Activated CD4-positive, alpha-beta T cell treated with anti-CD3 and anti-CD28 coated beads for 36 hours (primary cell): ENCODE measurements at places on chromosomes 1 and 21. TPM values are rescaled to one million over a fixed set of nuclear protein-coding genes. Genes with fewer than 3 reads are reported as not detected.

Gene CR1L
- total RNA-seq = not detected

- DNase-seq = no peak
Measured at GRCh38 chr1:24202987-24203386, 15.9 kb upstream of the IFNLR1 start.

GRCh38 chr1:183278739-183279591, 92.9 kb downstream of the LAMC2 start:
- no peak for DNase-seq

DNA sequence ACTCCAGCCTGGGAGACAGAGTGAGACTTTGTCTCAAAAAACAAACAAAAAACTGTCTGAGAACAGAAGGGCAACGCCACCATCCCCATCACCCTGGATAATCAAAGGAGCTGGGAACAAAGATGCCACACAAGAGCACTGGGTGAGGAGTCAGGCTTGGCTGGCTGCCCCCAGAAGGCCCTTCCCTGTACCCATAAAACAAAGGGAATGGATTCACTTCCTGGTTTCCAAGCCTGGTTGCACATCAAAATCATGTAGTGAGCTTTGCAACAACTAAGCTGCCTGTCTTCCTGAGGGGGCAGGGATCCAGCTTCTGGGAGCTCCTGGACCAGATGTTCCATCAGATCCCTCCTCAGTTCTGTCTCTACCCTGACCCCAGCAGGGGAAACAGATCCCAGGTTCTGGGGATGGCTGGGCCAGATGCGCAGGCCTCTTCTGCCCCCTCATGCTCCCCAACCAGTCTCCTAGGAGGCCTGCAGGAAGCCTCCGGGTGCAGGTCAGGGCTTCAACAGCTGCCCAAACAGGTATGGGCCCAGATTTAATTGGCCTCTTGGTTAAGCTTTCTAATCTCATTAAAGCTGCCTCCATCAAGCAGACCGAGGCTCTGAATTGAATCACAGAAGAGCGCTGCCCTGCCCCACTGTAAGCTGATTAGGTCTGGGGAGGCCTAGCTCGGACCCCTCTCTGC, 97.8 kb downstream of the MRPL37 start:
- no peak for DNase-seq

DNA sequence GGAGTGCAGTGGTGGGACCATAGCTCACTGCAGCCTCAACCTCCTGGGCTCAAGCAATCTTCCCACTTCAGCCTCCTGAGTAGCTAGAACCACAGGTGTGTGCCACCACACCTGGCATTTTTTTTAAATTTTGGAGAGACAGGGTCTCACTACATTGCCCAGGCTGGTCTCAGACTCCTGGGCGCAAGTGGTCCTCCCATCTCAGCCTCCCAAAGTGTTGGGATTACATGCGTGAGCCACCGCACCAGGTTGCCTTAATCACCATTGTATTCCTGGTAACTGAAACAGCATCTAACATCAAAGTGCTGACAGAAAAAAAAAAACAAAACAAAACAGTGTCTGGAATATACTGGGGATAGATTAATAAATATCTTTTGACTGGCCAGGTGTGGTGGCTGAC, 18.2 kb downstream of the RPL5 start:
- no peak for DNase-seq

DNA sequence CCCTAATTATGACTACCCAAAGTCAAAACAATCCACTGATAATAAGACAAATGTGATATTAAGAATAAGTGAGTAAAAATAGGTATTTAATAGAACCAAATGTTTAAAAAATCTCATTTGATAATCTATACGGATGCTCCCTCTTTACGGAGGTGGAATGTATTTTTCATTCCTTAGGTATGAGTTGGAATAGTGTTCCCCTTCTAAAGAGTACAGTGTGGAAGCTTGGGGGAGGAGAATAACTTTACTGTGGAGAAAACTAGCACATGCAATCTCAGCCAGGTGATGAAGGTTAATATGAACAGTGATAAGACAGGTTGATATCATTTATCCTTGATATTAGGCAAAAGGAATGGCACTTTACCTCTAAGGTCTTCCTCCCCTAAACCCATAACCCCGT, 74.6 kb downstream of the GPR88 start:
- no peak for DNase-seq

GRCh38 chr1:230781594-230781993, 34.4 kb downstream of the CAPN9 start:
- no peak for DNase-seq

GRCh38 chr1:169321539-169321938, 46.1 kb downstream of the NME7 start:
- no peak for DNase-seq

DNA sequence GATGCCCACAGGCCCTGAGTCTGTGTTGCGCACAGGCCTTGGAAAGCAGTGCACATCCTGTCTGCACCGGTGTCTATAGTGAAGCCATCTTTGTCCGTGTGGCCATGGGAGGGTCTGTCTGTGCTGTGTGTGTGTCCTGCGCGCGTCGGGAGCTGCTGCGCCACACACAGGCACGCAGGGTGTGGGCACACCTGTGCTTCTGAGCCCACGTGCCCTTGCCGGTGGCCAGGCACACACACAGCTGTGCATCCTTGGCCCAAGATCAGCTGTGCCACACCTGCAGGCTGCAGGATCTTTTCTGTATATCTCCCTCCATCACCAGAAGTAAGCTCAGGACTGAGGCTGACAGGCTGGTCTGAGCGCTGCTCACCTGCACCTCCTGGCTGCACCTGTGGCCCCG, 3.2 kb upstream of the SAMD11 start:
- DNase-seq = no peak

DNA sequence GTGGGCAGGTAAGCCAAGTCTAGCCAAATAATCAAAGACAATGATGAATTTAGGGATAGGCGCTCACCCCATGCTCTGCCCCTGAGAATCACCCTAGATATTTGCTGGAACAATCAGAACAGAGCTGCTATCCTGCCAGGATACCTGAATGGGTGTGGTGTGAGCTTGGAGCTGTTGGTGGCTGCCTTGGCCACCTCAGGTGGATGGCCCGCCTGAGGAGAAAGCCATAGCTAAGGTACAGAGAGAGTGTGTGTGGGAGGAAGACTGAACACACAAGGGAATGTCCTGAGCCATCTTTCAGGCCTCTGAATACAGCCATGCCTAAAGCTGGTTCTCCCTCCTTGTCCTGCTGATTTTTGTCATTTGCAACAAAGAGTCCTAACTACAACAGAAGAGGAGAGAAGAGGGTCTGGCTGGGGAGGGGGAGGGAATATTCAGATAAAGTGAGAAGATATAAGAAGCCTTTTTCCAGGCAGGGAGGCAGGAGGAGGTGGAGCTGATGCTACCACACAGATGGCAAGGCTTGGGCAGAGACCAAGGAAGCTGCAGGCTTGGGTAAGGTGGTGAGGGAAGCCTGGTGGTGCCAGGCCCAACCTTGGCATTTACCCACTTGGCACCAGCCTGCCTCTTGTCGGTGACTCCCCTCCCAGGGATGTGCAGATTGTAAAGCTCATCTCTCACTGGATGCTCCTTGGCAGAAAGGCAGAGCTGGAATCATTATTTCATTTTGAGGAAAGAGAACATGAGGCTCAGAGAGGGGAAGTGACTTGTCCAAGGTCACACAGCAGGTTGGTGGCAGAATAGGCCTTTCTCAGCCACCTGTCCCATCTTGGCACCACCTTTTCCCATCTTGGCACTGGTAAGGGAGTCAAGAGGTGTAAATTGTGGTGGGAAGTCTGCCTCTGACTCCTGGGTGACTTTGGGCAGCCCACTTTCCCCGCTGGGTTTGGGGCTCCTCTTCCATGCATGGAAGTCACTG, 49.7 kb downstream of the NKAIN1 start:
- no peak for DNase-seq
